ENCODE measurements at places on chromosomes 1 and 21.

GRCh38 chr1:156591432-156592157 is at the start of gene NAXE:
TSS of gene NAXE (plus strand) at chr1:156591776. CDS start at chr1:156591805, 29 bp downstream.
- DNase-seq: peak; percentile 74

GRCh38 chr1:190250368-190250767 is 227.3 kb downstream of the BRINP3 start:
- DNase-seq: no peak

- peak; percentile 17 for DNase-seq
Measured at GRCh38 chr21:14737922-14738321, 191.8 kb upstream of the SAMSN1 start.

GRCh38 chr1:248596615-248597014 is 885 bp downstream of the OR2T10 start:
- DNase-seq: no peak

GRCh38 chr1:210489491-210489890 is 160.8 kb downstream of the HHAT start:
- no peak for DNase-seq

Measured in renal pelvis (tissue), 12 donors.